ENCODE measurements at places on chromosomes 5 and 9.

- DNase-seq, result no peak
Measured at GRCh38 chr5:108148715-108149139, 233.2 kb downstream of the FBXL17 start.

DNA sequence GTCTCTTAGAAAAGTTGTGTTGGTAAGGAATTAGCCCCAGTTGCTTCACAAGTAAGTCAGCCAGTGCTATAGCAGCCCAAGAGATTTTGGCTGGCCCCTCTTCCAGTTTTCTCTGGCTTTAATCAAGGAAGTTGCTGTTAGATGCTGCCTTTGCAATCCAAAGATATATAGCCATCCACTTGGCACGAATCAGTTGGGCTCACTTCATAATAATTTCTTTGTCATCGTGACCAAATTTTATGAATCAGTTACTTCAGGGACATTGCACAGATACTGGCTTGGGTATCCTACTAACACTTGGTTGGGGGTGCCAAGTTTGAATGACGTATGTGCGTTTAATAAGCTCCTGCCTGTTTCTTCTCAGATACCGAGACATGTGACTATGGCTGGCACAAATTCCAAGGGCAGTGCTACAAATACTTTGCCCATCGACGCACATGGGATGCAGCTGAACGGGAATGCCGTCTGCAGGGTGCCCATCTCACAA is 81.5 kb downstream of the VCAN start:
- DNase-seq, result no peak

DNA sequence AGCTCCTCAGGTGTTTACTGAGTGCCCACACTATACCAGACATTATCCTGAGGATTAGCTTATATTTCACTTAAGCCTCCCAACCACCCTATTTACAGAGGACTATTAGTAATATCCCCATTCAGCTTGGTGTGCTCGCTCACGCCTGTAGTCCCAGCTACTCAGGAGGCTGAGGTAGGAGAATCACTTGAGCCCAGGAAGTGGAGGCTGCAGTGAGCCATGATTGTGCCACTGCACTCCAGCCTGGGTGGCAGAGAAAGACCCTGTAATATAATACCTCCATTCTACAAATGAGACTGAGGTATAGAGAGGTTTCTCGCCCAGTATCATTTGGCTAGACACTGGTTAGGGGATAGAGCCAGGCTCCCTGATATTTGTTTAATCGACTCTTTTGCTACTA is 18.0 kb upstream of the MATR3 start:
- no peak for DNase-seq

DNA sequence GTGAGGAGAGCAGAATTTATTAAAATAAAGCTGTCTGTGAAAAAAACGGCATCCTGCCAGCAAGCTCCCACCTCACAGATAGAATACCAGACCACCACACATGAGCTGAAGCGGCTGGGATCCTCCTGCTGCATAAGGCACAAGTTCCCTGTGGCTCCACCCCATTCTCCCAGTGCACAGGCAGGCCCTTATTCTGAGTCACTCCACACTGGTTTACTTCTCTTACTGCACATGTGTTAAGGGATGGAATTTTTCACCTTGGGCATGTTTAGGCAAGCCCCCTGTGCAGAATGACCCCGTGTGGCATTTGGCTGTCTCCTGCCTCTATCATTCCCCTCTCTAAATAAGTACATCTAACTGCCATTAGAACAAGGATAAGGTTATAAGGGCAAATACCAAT is 115.0 kb upstream of the ELAVL2 start:
- no peak for DNase-seq

GRCh38 chr9:81535542-81536241 is 153.7 kb downstream of the TLE1 start:
- DNase-seq, result no peak

- DNase-seq, result no peak
Measured at GRCh38 chr5:44714871-44715561, 93.7 kb upstream of the MRPS30 start.

DNA sequence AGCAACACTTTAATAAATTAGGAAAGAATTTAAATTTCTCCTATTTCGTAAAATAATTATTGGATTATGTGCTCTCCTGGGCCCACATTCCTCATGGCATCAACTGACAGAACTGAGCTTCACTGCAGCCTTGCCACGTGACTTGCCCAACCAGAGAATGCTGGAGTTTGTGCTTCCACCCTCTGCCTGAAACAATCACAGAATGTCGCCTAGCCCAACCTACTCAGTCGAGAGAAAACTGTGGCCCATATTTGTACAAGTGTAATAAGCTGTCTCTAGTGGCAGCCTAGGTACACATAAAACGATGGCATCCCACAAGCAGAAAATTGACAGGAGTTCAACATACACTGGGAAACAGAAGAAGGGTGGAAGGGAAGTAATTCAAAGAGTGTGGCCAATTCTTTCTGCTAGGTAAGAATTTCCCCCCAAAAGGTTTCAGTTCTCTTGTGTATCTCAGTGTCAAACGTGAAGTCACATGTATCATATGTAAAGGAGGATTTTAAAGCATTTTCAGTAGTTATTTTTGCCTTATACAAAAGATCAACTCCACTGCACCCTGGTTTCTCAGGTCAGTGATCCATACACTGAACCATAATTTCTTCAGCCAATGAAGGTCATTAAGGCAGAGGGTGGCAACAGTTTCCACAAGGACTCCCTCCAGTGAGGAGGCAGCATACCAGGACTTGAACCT is 41.7 kb downstream of the ZNF608 start:
- no peak for DNase-seq

DNA sequence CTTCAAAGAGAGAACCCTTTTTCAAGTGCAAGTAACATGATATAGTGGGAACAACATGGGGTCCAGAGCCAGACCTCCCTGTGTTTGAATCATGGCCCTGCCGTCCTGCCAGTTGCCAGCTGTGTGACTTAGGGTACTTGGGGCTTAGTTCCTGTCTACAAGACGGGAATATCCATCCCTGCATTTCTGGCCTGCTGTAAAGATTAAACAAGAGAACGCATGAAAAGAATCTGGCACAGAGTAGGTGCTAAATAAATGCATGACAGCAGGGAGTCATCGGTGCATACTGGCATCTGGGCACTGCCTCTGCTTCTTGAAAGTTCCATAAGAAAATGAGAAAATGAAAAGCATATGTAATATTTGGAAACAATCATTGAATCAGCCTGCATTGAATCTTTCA is 77.8 kb upstream of the PRRC1 start:
- no peak for DNase-seq

DNA sequence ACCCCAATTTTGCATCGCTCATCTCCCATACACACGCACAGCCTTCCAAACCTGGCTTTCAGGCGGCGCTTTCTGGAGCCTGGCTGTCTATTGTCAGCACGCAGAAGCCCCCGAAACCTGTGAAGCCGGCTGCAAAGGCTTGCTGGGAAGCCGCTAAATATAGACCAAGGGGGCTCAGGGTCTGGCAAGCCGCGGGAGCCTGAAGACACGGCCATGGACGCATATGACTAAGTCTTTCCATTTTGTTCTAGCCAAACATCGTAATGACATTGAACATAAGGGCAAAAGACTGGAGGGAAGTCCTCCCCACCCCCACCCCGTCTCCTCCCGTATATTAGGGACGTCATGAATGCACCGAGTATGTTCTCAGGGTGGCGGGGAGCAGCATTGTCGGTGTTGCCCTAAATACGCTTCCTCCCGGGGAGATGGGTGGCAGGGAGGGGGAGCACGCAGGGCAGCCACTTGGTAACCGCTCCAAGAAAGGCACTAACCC is 1.1 kb downstream of the CTNND2 start:
- DNase-seq, result peak; percentile 69

All from G401 (cell line).